ENCODE measurements at places on chromosomes 11 and 22.

- H3K4me3 ChIP-seq = no peak overlapping the region
- H3K36me3 ChIP-seq = no peaks in the 10 kb centered on the region
- DNase-seq = no peak
- H3K4me1 ChIP-seq = no peaks in the 10 kb centered on the region
These were observed 133.7 kb downstream of the RCN1 start for GRCh38 chr11:32224580-32224979.

- no peak overlapping the region for H3K27ac ChIP-seq
- no peak for DNase-seq
- no peaks in the 10 kb centered on the region for H3K4me1 ChIP-seq
- H3K4me3 ChIP-seq = no peak overlapping the region
- no peaks in the 10 kb centered on the region for H3K27me3 ChIP-seq
- H3K36me3 ChIP-seq = no peaks in the 10 kb centered on the region
These were observed 114.1 kb downstream of the ADAMTS15 start for GRCh38 chr11:130562549-130562948.

DNA sequence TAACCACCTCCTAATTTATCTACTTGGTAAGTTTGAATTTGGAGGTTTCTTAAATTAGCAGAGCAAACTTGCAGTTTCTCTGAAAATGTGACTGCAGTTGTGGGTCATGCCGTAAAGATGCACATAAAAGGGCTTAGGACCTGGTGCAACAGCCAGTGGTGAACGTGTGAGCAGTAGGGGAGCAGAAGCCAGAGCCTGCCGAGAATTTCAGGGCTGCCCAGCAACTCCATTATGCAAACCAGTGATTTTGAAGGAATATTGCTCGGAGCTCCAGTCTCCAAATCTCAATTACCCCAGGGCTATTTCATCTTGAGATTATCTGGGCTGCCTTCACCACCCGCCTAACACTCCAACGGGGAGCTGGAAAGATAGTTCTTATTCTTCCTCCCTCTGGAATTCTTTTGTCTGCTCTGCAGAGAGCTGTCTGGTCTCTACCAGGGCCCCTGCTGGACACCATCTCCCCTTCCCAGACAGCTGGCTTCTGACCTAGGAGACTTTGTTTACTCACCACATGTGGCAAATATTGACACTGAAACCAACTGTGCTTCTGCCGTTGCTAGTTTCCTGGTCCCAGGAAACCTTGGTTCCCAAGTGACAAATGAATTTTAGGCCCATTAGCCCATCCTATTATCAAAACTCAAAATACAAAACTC lies 93.9 kb downstream of the DSCAML1 start:
- H3K4me1 ChIP-seq = no peaks in the 10 kb centered on the region
- H3K27me3 ChIP-seq = no peaks in the 10 kb centered on the region
- no peak overlapping the region for H3K4me3 ChIP-seq
- no peaks in the 10 kb centered on the region for H3K36me3 ChIP-seq

GRCh38 chr11:84310268-84310667 lies 1024.1 kb upstream of the CCDC90B start:
- H3K27ac ChIP-seq = no peak overlapping the region
- H3K36me3 ChIP-seq = no peaks in the 10 kb centered on the region
- no peak overlapping the region for H3K4me3 ChIP-seq
- no peaks in the 10 kb centered on the region for H3K27me3 ChIP-seq
- H3K4me1 ChIP-seq = no peaks in the 10 kb centered on the region

DNA sequence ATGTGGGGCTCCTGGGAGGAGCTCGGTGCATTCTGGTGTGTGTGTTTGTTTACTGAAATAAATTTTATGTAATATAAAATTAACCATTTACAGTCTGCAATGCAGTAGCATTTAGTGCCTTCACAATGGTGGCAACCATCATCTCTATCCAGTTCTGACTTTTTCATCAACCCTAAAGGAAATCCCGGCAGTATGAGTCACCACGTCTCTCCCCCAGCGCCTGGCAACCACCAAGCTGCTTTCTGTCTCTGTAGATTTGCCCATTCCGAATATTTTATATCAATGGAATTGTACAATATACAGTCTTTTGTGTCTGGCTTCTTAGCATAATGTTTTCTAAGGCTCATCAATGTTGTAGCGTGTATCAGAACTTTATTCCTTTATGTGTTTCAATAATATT lies 300.5 kb downstream of the MIAT start:
- no peaks in the 10 kb centered on the region for H3K4me1 ChIP-seq
- H3K4me3 ChIP-seq = no peak overlapping the region
- no peak for DNase-seq
- H3K36me3 ChIP-seq = no peaks in the 10 kb centered on the region

- H3K36me3 ChIP-seq = no peaks in the 10 kb centered on the region
- DNase-seq = no peak
- H3K27me3 ChIP-seq = no peaks in the 10 kb centered on the region
- H3K4me1 ChIP-seq = peaks cover 5% of the 10 kb centered on the region
- no peak overlapping the region for H3K4me3 ChIP-seq
These were observed 104.3 kb downstream of the GAB2 start for GRCh38 chr11:78313181-78313795.

DNA sequence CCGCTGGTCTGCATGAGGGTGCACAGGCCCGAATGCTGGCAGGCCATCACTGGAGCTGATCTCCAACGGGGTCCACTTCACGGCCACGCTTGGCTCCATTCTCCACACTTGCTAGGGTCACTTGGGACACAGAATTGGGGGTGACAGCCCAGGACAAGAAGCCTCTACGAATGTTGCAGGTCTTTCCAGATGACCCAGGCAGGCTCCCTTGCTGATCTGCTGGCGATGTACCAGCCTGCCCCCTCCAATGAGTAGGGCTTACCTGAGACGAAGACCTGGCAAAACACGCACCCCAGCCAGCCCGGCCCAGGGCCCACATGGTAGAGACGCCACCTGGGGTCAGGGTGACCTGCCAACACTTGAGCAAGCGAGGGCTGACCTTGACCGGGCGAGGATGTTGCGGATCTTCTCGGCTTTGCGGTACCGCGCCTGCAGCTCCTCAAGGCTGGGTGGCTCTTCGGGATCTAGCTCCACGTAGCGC lies 44.9 kb downstream of the C11orf58 start:
- H3K27ac ChIP-seq = peak overlapping the region; percentile 73
- peak; percentile 43 for DNase-seq
- no peak overlapping the region for H3K4me3 ChIP-seq
- peaks cover 21% of the 10 kb centered on the region for H3K4me1 ChIP-seq
- no peaks in the 10 kb centered on the region for H3K36me3 ChIP-seq
- H3K27me3 ChIP-seq = no peaks in the 10 kb centered on the region

GRCh38 chr11:43164831-43165230 lies 147.0 kb upstream of the API5 start:
- H3K27ac ChIP-seq = no peak overlapping the region
- no peak for DNase-seq
- H3K4me1 ChIP-seq = no peaks in the 10 kb centered on the region
- no peaks in the 10 kb centered on the region for H3K27me3 ChIP-seq
- H3K4me3 ChIP-seq = no peak overlapping the region

DNA sequence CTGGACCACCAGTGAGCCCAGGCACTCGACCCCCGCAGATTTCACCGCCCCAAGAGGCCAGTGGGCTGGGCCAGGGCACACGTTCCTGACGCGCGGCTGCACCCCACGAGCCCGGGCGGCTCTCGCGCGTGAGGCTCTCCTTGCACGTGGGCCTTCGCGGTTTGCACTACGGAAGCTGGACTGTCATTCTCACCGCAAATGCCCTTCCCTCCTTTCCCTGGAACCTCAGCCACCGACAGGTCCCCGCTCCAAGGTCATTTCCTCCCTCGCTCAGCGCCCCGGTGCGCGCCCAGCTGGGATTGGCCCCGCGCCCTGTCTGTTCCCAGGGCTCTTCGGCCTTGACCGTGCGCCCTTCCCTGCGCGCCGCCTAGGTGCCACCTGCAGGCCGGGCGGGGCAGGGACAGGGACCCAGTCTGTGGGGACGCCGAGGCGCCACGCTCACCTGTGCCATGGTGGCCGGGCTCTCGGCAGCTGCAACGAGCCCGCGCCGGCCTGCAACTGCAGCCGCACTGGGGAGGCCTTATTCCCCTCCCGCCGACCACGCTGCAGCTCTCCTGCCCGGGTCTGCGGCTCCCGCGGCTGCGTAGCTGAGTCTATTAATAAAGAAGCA lies 2.1 kb upstream of the CPT1A start:
- peaks cover 37% of the 10 kb centered on the region for H3K4me1 ChIP-seq
- H3K27ac ChIP-seq = no peak overlapping the region
- no peaks in the 10 kb centered on the region for H3K36me3 ChIP-seq
- no peaks in the 10 kb centered on the region for H3K27me3 ChIP-seq
- DNase-seq = peak; percentile 70
- H3K4me3 ChIP-seq = peak overlapping the region; percentile 9

GRCh38 chr11:14396273-14396672 lies 37.3 kb upstream of the RRAS2 start:
- no peak overlapping the region for H3K4me3 ChIP-seq
- H3K36me3 ChIP-seq = no peaks in the 10 kb centered on the region
- H3K27me3 ChIP-seq = no peaks in the 10 kb centered on the region
- DNase-seq = no peak
- H3K27ac ChIP-seq = no peak overlapping the region

- H3K27me3 ChIP-seq = no peaks in the 10 kb centered on the region
- no peaks in the 10 kb centered on the region for H3K36me3 ChIP-seq
- H3K4me3 ChIP-seq = no peak overlapping the region
- DNase-seq = no peak
- H3K4me1 ChIP-seq = no peaks in the 10 kb centered on the region
These were observed 128.2 kb downstream of the ZNF280B start for GRCh38 chr22:22380098-22381030.

- H3K4me1 ChIP-seq = peaks cover 3% of the 10 kb centered on the region
- H3K27me3 ChIP-seq = no peaks in the 10 kb centered on the region
- H3K36me3 ChIP-seq = no peaks in the 10 kb centered on the region
- no peak overlapping the region for H3K27ac ChIP-seq
These were observed 1.8 kb upstream of the NCF4 start for GRCh38 chr22:36858966-36859365.

- H3K36me3 ChIP-seq = no peaks in the 10 kb centered on the region
- no peak overlapping the region for H3K27ac ChIP-seq
- no peak for DNase-seq
- no peaks in the 10 kb centered on the region for H3K4me1 ChIP-seq
- no peak overlapping the region for H3K4me3 ChIP-seq
These were observed 11.4 kb downstream of the SLC6A5 start for GRCh38 chr11:20610825-20611224.

GRCh38 chr22:44143579-44143978 lies 37.1 kb upstream of the PARVG start:
- no peak overlapping the region for H3K4me3 ChIP-seq
- peaks cover 13% of the 10 kb centered on the region for H3K4me1 ChIP-seq
- H3K27ac ChIP-seq = no peak overlapping the region
- H3K36me3 ChIP-seq = no peaks in the 10 kb centered on the region
- no peak for DNase-seq

GRCh38 chr22:34798605-34799004 lies 267.4 kb upstream of the ISX start:
- H3K4me1 ChIP-seq = no peaks in the 10 kb centered on the region
- no peak for DNase-seq
- H3K27ac ChIP-seq = no peak overlapping the region
- no peak overlapping the region for H3K4me3 ChIP-seq
- H3K27me3 ChIP-seq = no peaks in the 10 kb centered on the region

DNA sequence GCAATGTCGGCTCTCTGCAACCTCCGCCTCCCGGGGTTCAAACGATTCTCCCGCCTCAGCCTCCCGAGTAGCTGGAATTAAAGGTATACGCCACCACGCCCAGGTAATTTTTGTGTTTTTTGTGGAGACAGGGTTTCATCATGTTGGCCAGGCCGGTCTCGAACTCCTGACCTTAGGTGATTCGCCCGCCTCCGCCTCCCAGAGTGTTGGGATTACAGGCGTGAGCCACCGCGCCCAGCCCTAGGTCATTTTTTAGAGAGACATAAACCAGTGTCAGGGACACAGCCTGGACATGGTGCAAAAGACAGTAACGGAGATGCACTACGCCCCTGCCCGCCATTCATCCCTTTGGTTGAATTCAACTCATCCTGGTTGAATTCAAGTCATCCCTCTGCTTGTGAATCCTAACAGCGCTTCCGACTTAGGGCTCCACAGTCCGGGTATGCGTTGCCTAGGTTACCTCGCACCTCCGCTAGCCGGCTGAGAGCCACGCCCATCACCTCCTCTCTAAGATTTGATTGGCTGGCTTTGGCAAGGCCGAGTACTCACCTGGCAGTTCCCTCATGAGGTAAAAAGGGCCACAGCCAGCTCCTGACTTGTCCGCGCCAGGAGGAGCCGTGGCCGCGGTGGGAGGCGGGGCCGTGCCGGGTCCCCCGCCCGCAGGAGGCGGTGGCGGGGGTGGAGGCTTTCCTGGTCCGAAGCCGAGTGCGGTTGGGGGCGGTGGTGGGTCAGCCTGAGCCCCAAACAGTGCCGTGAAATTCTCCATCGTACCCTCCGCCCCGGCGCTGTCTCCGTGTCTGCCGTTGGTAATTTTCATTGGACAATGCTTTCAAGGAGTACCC lies at the start of gene MED19:
MED19 (minus strand) TSS at position 802 of the 842 bp plus-strand sequence; CDS start at position 766, 36 bp downstream.
- H3K36me3 ChIP-seq = no peaks in the 10 kb centered on the region
- H3K4me1 ChIP-seq = peaks cover 20% of the 10 kb centered on the region
- H3K27ac ChIP-seq = peak within 1 kb of the TSS; percentile 90
- no peaks in the 10 kb centered on the region for H3K27me3 ChIP-seq

- no peak overlapping the region for H3K27ac ChIP-seq
- no peaks in the 10 kb centered on the region for H3K4me1 ChIP-seq
- DNase-seq = no peak
- H3K36me3 ChIP-seq = no peaks in the 10 kb centered on the region
- H3K4me3 ChIP-seq = no peak overlapping the region
- no peaks in the 10 kb centered on the region for H3K27me3 ChIP-seq
These were observed 11.3 kb upstream of the RAG2 start for GRCh38 chr11:36609383-36609782.

GRCh38 chr11:80186692-80187091 lies 745.9 kb upstream of the TENM4 start:
- no peak overlapping the region for H3K27ac ChIP-seq
- H3K4me1 ChIP-seq = no peaks in the 10 kb centered on the region
- no peak overlapping the region for H3K4me3 ChIP-seq
- no peaks in the 10 kb centered on the region for H3K27me3 ChIP-seq
- H3K36me3 ChIP-seq = no peaks in the 10 kb centered on the region
- no peak for DNase-seq

GRCh38 chr11:11969380-11970215 lies 38.8 kb downstream of the DKK3 start:
- no peak overlapping the region for H3K27ac ChIP-seq
- no peaks in the 10 kb centered on the region for H3K36me3 ChIP-seq
- H3K27me3 ChIP-seq = no peaks in the 10 kb centered on the region

DNA sequence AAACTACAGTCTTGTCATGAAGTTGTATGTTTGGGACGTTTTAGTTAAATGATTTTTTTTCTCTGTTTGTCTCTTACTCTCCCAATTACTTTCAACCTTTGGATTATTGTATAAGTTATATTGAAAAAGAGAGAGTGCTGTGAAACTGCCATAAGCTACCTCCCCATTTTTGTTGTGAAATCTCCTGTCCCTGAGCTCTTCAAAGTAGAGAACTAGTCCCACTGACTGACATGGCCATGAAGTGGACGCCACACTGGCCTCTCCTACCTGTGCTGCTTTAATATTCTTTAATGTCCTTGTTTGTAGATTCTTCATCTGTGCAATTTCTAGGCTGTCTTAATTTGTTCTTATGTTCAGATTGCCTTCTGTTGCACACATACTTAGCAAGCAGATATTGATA lies 56.3 kb downstream of the PPFIA1 start:
- H3K27ac ChIP-seq = peak overlapping the region; percentile 54
- H3K36me3 ChIP-seq = no peaks in the 10 kb centered on the region
- no peak for DNase-seq
- no peaks in the 10 kb centered on the region for H3K27me3 ChIP-seq

- no peaks in the 10 kb centered on the region for H3K27me3 ChIP-seq
- no peak for DNase-seq
- no peaks in the 10 kb centered on the region for H3K36me3 ChIP-seq
- H3K4me1 ChIP-seq = peaks cover 27% of the 10 kb centered on the region
These were observed 2.9 kb downstream of the YDJC start for GRCh38 chr22:21626735-21627469.

GRCh38 chr11:2808850-2809846 lies 76.4 kb downstream of the CDKN1C start:
- H3K27ac ChIP-seq = no peak overlapping the region
- H3K27me3 ChIP-seq = no peaks in the 10 kb centered on the region
- no peak for DNase-seq
- no peaks in the 10 kb centered on the region for H3K36me3 ChIP-seq

All from testis (tissue), 5 donors.